ENCODE measurements at places on chromosomes 4 and X.
A peak's percentile ranks its signal among the peaks of the same experiment; 100 is the strongest.

- no peak for DNase-seq
Measured at GRCh38 chr4:95637043-95637600, 88.3 kb upstream of the UNC5C start.

DNA sequence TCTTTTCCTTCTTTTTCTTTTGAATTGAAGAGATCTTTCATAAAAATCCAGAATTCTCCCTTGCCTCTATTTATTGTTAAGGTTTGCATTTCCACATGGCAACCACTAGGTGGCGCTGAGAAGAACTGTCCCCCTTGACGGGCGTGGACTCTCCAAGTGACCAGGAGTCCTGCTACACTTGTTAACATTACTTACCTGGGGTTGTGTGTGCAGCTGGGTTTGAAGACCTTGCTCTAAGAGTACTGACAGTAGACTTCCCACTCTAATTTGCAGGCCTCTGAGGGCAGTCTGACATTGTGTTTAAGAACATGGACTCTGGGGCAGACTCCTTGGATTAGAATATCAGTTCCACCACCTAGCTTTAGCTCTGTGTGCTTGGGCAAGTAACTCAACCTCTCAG lies 52.8 kb downstream of the GPRIN3 start:
- DNase-seq: peak; percentile 57

- DNase-seq: peak; percentile 87
Measured at GRCh38 chrX:47581731-47582647, at the start of gene TIMP1. Gene TIMP1, plus strand, starts transcription at chrX:47582436. Its CDS starts 980 bp downstream, at chrX:47583416.

DNA sequence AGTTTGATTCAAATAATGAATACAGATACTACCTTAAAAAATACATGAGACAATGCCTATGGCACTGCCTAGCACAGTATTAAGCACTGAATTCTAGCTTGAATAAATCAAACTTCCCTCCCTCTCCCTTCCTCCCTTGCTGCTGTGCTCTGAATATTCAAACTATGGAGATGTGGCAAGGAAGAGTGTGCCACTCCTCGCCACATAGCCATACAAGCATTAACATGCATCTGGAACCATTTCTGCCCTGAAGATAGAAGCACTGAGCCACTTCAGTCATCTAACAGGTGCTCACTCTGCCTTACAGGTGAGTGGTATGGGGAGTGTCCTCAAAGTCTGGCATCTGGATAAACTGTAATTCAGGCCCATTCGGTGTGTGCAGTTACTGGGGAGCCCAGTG lies 276.9 kb downstream of the ARHGAP24 start:
- DNase-seq: no peak

- DNase-seq: peak; percentile 70
Measured at GRCh38 chrX:130120746-130121504, 10.6 kb upstream of the ELF4 start.

DNA sequence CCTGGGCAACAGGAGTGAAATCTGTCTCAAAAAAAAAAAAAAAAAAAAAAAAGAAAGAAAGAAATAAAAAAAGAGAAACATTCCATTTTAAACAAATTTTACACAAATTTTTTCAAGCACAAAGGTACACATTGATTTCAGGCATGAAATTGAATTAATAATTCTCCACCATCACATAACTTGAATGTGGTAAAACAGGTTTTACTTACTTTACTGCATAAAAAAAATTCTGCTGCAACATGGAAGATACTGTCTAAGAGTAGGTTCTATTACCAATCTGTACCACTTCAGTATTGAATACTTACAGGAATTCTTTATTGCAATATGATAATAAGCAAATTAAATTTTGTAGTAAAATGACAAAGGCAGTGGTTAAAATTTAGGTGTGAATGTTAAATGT lies 271.6 kb upstream of the ARSJ start:
- DNase-seq: no peak

- DNase-seq: no peak
Measured at GRCh38 chrX:42524379-42524778, 253.6 kb downstream of the PPP1R2C start.

- no peak for DNase-seq
Measured at GRCh38 chr4:52824603-52825459, 37.3 kb upstream of the RASL11B start.

DNA sequence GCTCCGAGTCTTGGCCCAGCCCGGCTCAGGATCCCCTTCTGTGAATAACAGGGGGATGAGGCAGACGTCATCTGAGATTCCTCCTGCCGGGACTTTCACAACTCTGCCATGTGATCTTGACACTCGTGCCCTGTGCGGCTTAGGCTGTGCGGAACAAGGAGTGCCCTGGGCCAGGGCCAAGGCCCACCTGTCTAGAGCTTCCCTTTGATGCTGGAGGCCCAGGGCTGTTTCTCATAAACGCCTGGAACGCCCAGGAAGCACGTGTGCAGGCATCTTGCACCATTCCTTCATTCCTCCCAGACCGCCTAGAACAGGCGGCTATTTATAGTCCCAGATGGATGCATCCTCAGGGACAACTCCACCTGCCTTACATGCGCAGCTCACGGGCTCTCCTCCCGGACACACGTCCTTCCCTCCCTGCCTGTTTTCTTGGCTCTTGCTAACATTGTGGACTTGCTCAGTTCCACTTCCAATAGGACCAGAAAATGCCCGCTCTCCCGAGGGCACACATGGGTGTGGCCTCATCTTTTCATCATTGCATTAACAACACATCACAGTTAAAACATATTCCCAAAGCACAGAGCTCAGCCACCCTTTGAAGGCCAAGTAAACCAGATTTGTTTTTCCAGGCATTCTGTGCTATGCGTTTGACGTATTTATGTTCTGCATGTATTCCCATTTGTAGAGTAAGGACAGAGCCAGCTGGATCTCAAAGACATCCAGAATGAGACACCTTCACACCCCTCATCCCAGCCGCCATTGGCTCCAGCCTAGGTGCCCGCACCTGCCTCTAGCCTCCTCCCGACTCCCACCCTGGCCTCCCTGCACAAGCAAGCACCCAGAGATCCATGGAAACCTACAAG lies 57.2 kb downstream of the ABLIM2 start:
- DNase-seq: no peak

DNA sequence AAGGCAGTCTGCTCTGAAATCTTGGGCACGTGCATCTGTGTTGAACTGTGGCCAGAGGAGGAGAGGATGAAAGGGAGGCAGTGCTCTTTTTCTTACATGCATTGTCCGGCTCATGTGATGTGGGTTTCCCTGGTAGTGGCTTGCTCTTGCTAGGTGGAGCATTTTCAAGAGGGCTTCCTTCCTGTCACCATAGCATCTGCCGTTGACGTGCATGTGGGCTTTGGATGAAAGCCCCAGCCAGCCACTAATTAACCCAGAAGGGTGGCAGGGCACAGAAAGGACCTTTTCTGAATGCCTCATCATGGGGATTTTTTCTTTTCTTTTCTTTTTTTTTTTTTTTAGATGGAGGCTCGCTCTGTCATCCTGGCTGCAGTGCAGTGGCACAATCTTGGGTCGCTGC lies 121.3 kb downstream of the GPR143 start:
- DNase-seq: peak; percentile 26

DNA sequence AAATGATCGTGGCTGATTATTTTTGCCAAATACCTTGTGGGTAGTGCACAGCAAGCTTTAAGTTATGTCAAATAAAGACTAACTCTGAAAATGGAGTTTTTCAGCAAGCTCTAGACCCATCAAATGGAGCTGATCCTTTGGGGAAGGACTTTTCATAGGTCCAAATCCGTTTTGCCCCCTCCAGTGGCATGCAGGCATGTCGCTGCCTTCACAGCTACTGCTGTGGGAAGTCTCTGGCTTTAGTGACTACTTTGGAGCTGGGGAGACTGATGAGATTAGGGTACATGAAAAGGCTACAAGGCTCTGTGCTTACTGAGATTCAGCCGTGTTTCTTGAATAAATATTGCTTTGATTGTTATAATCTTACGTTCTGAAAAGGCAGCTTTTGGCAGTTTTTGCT lies 106.6 kb upstream of the HS3ST1 start:
- DNase-seq: no peak

GRCh38 chr4:159178151-159178546 lies 75.3 kb downstream of the RAPGEF2 start:
- no peak for DNase-seq

GRCh38 chr4:170008801-170009200 lies 17.4 kb downstream of the MFAP3L start:
- no peak for DNase-seq

DNA sequence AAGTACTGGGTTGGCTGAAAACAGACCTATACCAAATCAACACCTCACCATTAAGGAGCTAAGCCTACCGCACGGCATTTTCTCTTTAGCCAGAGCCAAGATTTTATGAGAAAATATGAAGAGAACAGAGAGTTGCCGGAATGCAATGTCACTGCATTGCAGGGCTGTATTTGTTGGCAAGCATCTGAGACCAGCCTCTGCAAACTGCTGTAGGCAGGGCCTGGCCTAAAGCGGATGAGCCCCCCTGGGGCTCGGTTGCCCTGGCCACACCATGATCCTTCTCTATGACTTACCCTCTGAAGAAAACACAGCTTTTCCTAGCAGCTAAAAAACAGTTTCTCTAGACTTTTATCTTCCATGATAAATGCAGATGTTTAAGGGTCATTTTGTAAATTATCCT lies 120.5 kb upstream of the SORBS2 start:
- no peak for DNase-seq

DNA sequence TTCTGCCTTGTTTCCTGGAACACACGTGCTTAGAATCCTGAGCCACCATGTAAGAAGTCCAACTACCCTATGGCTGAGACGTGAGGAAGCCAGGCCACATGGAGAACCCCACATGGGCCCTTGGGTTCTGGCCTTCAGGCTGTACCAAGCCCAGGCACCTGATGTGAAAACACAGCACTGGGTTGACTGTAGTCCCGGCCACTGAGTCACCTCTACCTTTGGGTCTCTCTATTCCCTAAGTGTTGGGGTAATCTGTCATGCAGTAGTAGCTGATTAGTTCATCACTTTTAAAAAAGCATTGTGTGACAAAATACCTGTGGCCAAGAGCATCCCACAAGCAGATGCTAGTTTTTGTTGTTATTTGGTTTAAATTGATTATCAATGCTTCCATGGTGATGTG lies 24.3 kb downstream of the CFAP97 start:
- peak; percentile 4 for DNase-seq

DNA sequence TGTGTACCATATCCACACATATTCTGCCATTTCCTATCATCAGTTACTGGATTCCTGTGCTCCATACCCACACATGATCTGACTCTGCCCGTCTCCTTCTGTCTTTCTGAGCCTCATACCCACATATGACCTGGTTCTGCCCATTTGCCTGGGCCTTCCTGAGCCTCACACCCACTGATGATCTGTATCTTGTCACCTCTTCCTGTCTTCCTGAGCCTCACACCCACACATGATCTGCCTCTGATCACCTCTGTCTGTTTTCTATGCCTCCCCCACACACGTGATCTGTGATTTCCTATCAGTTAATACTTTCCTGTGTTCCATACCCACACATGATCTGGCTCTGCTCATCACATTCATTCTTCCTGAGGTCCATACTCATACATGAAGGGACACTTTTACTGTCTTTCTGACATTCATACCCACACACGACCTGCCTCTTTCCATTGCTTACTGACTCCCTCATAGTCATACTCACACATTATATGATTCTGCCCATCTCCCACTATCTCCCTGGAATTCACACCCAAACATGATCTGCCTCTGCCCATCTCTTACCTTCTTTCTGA lies 32.5 kb downstream of the SCML1 start:
- DNase-seq: no peak

- DNase-seq: no peak
Measured at GRCh38 chr4:177960566-177960965, 518.3 kb upstream of the AGA start.

DNA sequence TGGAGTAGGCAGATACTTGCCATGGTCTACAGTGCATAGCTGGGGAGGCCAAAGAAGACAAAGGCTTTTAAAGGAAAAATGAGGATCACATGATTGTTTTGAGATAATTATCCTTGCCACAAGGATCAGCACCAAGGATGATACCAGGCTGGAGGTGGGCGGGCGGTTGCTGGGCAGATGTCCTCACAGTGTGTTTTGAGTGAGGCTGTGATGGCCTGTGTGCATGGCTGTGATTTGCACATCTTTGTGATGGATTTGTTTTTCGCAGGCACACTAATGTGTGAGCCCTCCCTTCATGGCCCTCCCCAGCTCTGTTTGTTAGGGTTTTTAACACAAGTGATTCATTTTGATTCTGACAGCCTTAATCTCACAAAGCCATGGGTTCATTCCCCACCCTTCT lies 46.8 kb downstream of the RGS12 start:
- no peak for DNase-seq

GRCh38 chrX:4028151-4028550 lies 314.7 kb upstream of the PRKX start:
- DNase-seq: no peak

DNA sequence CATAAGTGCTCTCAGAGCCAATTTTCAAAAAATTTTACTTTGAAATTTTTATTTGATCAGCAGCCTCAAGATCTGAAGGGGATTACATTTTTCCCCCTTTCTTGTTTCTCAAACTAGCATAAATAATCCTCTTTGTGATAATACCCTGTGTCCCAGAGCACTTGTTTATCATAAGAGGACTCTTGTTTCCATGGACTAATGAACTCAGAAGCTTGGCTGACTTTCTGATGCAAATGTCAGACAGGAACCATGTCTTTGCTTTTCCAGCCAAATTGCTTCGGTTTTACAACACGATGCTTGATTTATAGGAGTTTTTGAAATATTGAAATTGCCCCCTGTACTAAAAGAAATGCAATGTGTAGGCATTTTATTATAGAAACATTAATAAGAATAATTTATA lies 859.3 kb upstream of the LCORL start:
- no peak for DNase-seq

GRCh38 chrX:85004255-85004654 lies 578 bp downstream of the APOOL start:
- no peak for DNase-seq

DNA sequence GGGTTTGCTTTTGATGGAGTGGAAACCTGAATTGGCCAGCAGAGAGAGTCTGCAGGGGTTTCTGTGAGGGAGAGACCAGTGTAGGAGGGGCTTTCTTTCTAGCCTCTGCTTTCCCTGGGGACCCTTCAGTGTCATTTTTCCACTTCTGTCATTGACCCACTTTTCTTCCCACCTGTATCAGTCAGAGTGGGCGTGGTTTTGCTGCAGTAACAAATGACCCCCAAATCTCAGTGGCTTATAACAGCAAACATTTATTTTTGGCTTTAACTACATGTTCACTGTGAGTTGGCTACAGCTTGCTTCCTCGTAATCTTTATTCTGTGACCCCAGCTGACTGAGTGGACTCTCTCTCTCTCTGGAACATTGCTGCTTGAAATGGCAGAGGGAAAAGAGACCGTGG lies 25.6 kb upstream of the PTTG2 start:
- DNase-seq: no peak

DNA sequence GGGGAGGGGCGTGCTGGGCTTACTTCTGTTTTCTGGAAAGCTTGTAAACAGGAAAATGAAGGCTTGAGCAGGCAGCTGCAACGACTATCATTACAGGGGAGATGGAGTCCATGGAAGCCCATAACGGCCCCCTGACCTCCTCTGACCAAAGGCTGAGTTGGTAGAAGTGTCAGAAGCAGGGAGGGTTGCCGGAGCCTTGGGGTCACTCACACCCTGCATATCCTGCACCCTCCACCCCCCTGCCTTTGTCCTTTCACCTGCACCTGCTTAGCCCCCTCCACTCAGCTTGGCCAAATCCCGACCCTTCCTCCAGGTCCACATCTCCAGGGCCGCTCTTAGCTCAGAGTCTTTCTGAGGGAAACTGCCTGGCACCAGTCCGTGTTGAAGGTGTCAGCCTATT lies 12.5 kb upstream of the MSX1 start:
- no peak for DNase-seq

GRCh38 chrX:374596-374995 lies 12.1 kb downstream of the PPP2R3B start:
- peak; percentile 28 for DNase-seq

- DNase-seq: no peak
Measured at GRCh38 chr4:107804956-107805355, 19.8 kb upstream of the SGMS2 start.
